ENCODE measurements at places on chromosomes 7 and 10. TPM values are rescaled to one million over a fixed set of nuclear protein-coding genes. Genes with fewer than 3 reads are reported as not detected.

- H3K27ac ChIP-seq, result no peak overlapping the region
- no peak for DNase-seq
These were observed 6.5 kb downstream of the ELFN1 start for GRCh38 chr7:1676550-1677078.

DNA sequence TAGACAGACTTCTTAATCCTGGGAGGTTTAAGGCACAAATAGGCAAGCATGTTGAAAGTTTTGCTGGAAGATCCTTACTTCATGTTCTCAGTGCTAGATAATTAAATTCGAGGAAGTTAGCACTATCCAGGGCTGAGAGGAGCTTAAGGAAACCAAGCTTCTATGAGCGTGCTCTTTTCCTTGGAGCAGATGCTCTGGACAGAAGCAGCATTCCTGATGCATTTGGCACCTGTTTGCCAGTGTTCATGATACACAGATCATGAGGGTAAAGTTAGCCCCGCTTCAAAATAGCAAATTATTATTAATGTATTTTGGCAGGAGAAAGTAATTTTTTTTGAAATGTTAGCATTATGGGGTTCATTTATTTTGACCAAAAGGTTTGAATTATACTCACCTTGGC is 9.4 kb downstream of the HDAC9 start:
- no peaks in the 10 kb centered on the region for H3K36me3 ChIP-seq
- no peak overlapping the region for H3K27ac ChIP-seq
- no peak for DNase-seq
- H3K27me3 ChIP-seq, result no peaks in the 10 kb centered on the region

GRCh38 chr7:126140858-126141466 is 1111.8 kb downstream of the GRM8 start:
- H3K4me1 ChIP-seq, result no peaks in the 10 kb centered on the region
- no peaks in the 10 kb centered on the region for H3K27me3 ChIP-seq
- no peak overlapping the region for H3K27ac ChIP-seq
- DNase-seq, result no peak
- no peaks in the 10 kb centered on the region for H3K36me3 ChIP-seq
- no peak overlapping the region for H3K4me3 ChIP-seq

DNA sequence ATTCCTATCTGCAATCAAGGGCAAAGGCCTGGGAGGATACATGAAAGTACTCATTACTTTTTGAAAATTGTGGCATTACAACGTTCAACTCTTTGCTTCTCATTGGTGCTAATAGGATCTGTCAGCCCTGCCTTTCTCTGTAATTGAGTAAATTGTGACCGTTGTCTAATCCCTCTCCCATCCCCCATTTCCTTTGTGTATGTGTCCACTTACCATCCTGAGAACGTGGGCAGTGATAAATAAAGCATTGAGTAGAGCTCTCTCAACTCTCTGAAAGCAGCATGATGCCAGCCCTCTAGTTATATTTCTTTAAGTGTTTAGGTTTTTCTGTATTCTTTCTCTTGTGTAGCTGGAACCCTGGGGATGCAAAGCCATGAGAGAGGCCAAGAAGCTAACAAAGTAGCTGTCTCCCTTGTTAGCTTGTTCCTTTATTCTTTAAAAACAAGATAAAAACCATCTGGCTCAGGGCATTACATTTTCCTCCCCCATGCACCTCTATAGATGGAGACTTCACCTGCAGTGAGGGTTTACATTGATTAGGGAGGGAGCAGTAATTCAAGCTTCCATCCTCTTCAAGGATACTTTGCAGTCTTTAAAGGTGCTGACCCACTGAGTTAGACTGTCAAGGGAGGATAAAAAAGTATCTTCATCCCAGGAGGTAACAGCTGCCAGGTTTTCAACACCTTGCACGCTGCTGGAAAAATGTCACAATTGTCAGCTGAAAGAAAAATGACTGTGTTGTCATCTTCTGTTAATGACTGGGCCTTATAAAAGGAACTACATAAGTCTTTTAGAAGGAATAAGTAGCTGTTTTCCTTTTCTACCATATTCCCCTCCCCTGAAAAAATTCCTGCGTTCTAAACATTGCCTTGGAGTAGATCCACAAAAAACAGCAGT is 112.3 kb downstream of the BTRC start:
- DNase-seq, result no peak
- no peaks in the 10 kb centered on the region for H3K4me1 ChIP-seq
- H3K27ac ChIP-seq, result no peak overlapping the region

DNA sequence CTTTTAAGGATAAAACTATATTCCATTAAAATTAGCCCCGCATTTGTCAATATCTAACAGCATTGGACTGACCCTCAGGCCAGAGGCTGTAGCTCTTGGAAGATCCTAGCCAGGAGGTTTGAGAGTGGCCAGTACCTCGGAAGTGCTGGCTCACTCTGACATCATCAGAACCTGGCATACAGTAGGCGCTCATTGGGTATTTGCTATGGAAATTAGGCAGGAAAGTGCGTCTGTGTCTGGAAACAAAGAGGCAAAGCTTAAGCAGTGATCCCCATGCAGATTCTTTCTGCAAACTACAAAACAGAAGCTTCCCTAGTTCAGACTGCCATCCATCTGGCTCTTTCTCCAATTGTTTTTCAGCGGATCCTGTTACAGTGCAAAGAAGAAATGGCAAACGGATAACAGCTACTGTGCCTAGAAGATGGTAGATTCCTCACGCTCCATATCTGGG is 1.7 kb upstream of the PRKCQ start:
- H3K27me3 ChIP-seq, result no peaks in the 10 kb centered on the region
- no peak overlapping the region for H3K4me3 ChIP-seq
- H3K27ac ChIP-seq, result no peak overlapping the region
- no peaks in the 10 kb centered on the region for H3K4me1 ChIP-seq
- DNase-seq, result no peak

DNA sequence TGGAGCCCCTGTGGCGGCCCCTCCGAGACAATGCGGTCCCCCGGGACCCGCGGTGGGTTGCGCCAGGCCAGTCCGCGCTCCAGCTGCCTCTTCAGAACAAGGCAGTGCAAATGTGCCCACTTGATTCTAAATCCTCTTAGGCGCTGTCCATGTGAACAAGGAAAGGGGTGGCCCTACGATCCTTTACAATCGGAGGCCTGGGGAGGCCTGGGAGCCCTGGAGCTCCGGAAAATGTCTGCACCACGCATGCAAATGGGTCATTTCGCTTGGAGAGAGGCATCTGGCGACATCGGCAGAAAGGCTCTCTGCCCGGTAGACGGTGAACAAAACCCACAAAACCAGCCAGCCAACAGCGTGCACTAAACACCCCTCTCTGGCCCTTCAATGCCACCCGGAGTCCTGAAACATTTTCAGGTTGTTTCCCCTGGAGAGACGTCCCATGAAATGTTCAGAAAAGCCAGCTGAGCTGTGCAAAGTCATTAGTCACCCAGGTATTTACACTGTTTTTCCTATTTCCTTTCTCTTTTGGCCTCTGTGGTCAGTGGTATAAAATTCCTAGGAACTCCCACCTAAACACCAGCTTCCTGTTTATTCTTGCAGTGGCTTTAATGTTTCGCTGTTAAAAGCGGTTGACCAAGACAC is 102.8 kb upstream of the ZNF438 start:
- H3K27me3 ChIP-seq, result no peaks in the 10 kb centered on the region
- H3K36me3 ChIP-seq, result no peaks in the 10 kb centered on the region
- peaks cover 9% of the 10 kb centered on the region for H3K4me1 ChIP-seq

DNA sequence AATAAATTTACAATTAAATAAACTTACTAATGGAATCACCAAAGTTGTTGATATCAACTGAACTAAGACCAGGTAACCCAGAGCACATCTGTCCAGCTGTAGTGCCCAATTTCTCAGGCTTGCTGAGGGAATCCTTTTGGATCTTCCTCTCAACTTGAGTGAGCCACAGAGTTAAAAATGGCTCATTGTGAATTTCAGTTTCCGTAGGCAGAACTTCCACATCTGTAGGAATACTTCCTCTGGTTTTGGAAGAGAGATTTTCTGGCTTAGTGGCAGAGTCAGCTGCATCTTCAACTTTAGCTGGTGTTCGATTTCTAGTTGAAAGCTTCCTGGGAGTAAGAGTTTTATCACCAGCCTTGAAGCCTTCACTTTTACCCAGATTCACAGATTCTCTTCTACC is 11.3 kb downstream of the MKI67 start:
- H3K36me3 ChIP-seq, result no peaks in the 10 kb centered on the region
- H3K27ac ChIP-seq, result no peak overlapping the region

MYL7 gene
- total RNA-seq, result not detected

GIMAP7 gene
- total RNA-seq, result 9.1 TPM
